NAMALWA (cell line): ENCODE measurements at places on chromosomes 3 and 15.
A peak's percentile ranks its signal among the peaks of the same experiment; 100 is the strongest.

GRCh38 chr3:42369304-42369703 is 41.1 kb downstream of the LYZL4 start:
- peak; percentile 13 for DNase-seq

GRCh38 chr15:68295014-68295805 is 17.7 kb downstream of the FEM1B start:
- DNase-seq, result no peak

GRCh38 chr3:190019844-190020243 is 100.9 kb downstream of the P3H2 start:
- no peak for DNase-seq

DNA sequence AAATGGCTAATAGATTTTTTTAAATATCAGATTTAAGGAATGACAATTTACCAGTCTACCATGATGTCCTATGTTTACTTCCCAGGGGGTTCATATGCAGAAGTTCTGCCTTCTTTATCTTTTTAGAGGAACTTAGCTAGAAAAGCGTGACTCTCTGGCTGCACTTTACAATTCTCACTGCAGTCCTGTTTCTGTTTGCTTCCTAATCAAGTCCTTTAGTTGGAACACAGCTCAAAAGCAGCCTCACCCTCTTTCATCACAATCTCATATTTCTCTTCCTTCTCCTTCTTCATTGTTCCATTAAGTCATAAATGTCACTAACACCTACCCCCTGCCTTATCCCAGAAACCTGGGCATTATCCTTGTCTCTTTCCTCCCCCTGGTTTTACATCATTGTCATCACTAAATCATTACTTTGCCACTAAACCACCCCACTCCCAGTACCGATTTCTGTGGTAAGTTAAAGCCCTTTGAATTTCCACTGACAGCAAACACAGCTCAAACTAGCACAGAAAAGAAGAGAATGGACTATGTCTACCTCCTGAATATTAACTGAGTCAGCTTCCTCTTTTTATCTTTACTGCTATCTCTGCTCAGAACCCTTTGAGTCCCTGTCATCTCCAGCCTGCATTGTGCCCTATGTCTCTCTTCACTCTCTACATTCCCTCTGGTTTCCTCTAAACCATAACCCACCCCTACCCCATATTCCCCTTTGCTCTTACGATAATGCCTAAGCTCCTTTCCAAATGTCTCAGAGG is 13.8 kb upstream of the PPP4R2 start:
- DNase-seq, result no peak

- DNase-seq, result no peak
These were observed 14.8 kb upstream of the PARP14 start for GRCh38 chr3:122665881-122666280.

DNA sequence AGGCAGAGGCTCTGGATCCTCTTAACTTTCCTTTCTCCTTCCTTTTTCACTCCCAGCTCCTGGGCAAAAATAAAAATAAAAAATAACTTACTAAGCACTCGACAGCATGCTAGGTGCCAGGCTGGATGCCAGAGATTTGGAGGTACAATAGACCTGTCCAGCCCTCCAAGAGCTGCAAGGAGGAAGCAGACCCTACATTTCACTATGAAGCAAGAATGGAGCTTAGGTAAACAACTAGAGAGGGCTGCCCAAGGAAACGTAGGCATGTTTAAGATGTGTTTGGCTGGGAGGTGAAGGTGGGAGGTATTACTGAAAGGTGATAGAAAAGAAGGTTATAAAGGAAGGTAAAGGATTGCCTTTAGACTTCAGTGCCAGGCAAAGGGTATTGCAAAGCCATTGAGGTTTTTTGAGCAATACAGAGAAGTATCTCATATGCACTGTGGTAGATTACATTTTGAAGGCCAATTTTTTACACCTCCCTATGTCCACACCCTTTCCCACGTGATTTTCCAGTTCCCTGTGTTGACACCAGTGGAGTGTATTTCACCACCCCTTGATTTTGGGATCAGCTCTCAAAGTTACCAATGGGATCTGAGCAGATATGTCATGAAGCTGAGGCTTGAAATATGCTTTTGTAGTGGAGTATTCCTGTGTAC is 69.1 kb downstream of the DCLK3 start:
- no peak for DNase-seq

DNA sequence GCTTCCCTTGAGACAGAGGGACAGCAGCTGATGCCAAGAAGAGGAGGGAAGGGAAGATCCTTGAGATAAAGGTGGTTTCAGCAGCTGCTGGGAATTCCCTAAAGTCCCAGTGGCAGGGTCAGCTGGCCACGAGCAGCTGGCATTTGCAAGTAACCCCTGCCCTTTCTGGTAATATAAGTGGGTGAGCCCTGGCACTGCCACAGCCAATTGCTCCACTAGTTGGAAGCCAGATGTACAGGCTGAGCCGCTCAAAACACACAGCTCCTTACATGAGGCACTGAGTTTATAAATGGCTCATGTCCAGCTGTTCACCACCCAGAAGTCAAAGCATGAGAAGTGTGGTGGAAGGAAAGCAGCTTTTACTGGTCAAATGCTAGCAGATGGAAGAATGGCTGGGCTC is 35.4 kb downstream of the PRR20G start:
- DNase-seq, result no peak

GRCh38 chr3:194908972-194909371 is 223.3 kb downstream of the FAM43A start:
- no peak for DNase-seq

DNA sequence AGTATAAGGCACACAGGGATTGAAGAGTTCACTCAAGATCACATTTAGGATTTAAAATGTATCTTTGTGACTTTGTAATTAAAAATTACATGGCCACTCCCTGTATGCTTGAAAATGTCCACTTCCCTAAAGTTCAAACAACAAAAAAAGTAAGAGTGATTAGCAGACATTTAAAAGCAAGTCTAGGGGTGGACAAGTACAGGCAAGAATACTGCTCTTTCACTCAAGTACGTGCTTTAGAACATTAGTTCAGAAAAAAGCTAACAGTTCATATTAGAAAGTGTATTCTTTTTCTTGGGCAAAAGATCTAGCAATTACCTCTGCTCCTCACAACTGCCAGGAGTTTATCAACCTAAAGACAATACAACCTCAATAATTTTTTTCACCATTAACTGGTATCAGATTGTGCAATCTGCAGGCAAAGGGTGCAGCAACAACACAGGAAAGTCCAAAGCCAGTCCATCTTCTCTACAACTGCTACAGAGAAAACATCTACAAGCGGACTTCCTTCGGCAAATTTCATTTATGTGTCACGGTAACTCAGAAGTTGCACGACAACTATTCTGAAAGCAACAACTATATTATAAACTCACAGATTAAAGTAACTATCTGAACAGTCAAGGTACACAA is 18.1 kb downstream of the CHSY1 start:
- no peak for DNase-seq

DNA sequence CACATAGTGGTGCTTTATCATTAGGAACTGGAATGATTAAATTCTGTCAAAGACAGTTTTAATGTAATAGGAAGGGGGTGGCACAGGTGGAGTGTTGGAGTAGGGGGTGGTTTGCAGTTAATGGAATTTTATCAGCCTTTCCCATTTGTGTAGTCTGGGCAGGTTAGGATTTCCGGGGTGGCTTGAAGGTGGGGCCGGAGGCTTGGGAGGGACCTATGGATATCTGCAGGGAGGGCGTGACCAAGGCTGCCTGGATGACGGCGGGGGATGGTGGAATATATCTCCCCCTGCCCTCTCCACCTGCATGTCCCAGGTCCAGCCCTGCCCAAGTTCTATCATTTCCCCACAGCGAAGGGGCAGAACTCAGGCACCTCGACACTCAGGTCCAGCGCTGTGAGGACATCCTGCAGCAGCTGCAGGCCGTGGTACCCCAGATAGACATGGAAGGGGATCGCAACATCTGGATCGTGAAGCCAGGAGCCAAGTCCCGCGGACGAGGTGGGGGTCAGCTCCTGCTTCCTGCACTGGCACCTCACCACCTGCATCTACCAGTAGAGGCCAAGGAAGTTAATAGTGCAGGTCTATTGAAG is 15.5 kb downstream of the TTLL3 start:
- DNase-seq, result no peak

GRCh38 chr3:8840556-8840955 is 71.1 kb upstream of the OXTR start:
- DNase-seq, result no peak

- no peak for DNase-seq
These were observed 2.9 kb upstream of the FXR1 start for GRCh38 chr3:180909369-180910127.

DNA sequence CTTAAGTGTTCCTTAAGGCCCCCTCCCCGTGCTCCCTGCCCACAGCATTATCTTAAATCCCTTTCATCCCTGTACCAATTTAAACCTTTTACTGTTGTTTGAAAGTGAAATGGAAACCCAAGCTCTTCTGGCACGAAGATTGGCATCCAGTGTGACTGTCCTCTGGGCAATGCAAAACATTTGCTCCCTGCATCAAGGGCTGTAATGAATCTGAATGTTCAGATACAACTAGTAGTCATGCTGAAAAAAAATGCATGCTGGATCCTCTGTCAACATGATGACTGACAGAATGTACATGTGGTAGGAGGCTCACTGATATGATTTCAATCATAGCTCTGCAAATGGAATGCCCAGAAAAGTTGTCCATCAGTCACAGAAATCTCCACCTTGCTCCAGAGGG is 8.1 kb upstream of the CDIN1 start:
- DNase-seq, result no peak

DNA sequence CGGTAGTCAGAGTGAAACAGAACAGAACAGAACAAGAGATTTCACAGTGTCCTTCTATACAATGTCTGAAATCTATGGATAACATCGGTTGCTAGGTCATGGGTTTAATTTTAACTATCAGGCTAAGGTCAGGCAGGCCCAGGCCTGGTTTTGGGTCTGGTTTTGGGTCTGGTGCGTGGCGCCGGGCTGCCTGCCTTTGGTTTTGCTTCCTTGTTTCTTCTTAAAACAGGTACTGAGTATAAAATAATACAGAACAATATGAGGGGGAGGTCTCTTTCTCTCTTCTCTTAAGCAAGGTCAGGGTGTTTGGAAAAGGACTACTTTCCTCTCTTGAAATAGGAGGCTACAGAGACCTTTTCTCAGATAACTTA is 1.4 kb downstream of the AEN start:
- no peak for DNase-seq

GRCh38 chr3:64157150-64158035 is 67.9 kb downstream of the PRICKLE2 start:
- DNase-seq, result no peak

- DNase-seq, result no peak
These were observed 55.0 kb downstream of the FEZF2 start for GRCh38 chr3:62318365-62318751.

DNA sequence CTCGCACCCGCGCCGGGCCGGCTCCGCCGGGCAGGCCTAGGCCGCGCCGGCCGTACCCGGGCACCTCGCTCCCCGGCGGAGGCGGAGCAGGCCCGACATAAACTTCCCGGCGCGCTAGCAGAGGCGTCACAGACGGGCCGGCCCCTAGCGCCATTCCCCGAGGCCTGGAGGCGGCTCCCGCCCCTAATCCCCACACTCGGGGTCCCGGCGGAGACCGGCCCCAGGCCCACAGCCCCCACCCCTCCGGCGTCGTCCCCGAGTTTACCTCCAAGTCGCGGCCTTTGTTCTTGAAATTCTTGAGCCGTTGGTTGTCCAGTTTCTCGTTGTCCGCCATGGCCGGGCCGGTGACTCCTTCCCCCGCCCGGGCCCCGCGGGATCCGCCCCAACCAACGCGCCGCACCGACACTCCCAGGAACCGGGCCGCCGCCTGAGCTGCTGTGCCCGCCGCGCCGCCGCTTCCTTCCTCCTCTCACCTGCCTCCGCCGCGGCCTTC is 376 bp downstream of the KPNA4 start:
- peak; percentile 63 for DNase-seq

- DNase-seq, result no peak
These were observed 112.6 kb downstream of the ERC2 start for GRCh38 chr3:56355570-56356185.

GRCh38 chr3:45165497-45166283 is 19.5 kb upstream of the CDCP1 start:
- no peak for DNase-seq

GRCh38 chr3:16704941-16705340 is 99.7 kb upstream of the DAZL start:
- no peak for DNase-seq

DNA sequence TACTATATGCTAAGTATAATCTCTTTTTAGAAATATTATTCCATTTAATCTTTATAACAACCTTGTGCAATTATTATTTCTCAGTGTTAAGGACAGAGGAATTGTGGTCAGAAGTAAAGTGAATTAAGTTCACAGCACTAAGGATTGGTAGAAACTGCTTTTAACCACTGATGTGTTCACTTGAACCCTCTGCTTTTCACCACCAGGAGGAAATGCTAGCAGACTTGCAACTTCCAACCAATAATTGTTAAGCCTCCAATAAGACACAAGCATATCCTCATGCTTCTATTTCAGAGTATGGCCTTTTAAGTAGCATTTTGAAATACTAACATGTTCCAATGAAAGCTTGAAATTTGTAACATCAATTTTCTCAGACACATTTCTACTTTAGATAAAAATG is 527.4 kb downstream of the SI start:
- no peak for DNase-seq

- no peak for DNase-seq
These were observed 56.0 kb upstream of the PLSCR4 start for GRCh38 chr3:146306656-146307455.

DNA sequence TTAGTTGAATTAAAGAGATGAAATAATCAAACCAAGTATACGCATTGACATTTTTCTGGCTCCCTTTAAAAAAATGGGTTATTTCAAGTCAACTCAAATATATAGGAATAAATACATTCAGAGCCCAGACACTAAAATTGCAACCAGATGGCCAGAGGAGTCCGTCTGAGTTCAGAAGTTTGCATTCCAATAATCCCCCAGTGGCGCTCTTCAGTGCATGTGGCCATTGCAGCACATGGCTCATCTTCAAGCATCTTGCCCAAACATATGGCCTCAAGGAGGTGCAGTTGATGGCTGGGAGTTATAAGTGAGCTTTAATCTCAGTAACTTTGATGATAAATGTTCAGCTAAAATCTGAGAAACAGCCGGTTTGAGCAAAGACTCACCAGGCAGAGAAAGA is 295.8 kb upstream of the LRRN1 start:
- DNase-seq, result no peak

- DNase-seq, result no peak
These were observed 151.1 kb downstream of the OSBPL10 start for GRCh38 chr3:31829826-31830426.

DNA sequence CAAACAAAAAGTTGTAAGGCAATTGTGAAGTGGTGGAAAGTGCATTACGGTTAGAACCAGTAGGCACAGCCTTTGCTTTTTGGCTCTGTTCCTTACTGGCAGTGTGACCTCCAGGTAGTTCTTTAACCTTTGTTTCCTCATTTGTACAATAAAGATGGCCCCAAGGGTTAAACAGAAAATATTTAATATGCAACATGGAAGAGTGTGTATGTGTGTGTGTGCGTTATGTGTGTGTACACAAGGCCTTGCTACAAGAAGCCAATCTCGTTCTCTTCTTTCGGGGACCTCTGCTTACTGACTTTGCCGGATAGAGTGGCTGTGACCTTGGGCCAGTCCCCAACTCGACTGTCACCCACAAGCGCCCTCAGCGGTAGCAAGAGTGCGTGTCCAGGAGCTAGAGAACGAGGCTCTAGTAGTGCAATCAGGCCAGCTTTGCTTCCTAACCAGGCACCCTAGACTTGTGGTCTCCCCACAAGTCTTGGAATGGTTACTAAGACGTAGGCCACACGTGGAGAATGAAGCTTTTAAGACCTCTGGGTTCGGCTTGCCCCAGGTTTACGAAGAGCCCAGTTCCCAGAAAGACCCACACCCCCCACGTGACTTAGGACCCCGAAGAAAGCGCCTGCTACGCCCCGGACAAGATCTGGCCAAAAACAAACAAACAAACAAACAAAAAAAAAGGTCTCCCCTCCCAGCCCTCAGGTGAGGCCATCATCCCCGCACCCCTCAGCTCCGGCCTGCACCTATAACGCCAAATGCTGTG is 593 bp downstream of the CIAO2A start:
- peak; percentile 86 for DNase-seq
